Testis (tissue), 5 donors: ENCODE measurements at places on chromosomes 3 and 15. TPM values are rescaled to one million over a fixed set of nuclear protein-coding genes. Genes with fewer than 3 reads are reported as not detected.

GRCh38 chr3:36648241-36649034 is 115.9 kb downstream of the DCLK3 start:
- no peak for DNase-seq
- no peak overlapping the region for H3K4me3 ChIP-seq
- H3K36me3 ChIP-seq, result no peaks in the 10 kb centered on the region
- no peak overlapping the region for H3K27ac ChIP-seq
- H3K4me1 ChIP-seq, result no peaks in the 10 kb centered on the region

DNA sequence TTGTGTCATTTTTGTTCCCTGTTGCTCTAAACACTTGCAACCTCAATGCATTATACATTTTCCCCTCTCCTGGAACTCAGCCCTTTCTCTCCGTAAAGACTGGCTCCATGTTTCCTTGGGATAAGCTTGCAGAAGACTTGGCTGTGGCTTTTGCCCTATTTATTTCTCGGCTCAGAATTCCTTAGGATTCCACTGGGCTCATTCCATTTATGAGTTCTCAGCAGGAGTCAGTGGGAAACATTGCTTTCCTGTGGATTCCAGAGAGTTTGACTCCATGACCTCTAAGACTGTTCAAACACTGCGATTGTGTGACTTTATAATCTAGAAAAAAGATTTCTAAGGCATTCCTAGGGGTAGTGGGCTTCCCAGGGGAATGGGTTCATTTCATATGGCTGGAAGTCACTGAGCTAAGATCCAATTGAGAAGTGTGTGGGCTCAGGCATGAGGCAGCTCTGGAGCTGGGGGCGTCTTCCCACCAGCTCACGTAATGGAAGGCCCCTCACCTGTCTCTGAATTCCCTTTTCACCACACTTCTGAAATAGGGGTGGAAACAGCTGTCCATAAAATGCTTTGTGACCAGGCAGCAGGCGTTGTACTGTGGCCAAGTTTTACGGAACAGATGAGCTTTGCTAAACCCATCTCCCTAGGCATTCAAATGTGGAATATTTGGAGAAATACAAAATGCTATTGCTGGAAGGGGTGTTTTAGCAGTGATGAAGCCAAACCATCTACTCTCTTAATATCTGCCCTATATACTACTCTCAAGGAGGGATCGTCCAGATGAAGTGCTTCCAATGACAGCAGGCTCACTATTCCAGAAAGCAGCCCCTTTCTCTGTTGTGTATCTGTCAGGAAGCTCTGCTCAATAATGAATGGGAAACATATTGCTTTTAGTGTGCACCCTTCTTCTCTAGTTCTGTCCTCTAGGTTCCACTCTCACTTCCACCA is 91.8 kb upstream of the BCL6 start:
- H3K36me3 ChIP-seq, result no peaks in the 10 kb centered on the region
- no peaks in the 10 kb centered on the region for H3K4me1 ChIP-seq
- H3K27ac ChIP-seq, result no peak overlapping the region
- H3K4me3 ChIP-seq, result no peak overlapping the region
- no peak for DNase-seq

GRCh38 chr3:159766563-159767185 is 222.0 kb upstream of the IL12A start:
- H3K27ac ChIP-seq, result no peak overlapping the region
- no peaks in the 10 kb centered on the region for H3K36me3 ChIP-seq
- H3K27me3 ChIP-seq, result no peaks in the 10 kb centered on the region
- H3K4me1 ChIP-seq, result peaks cover 3% of the 10 kb centered on the region

GRCh38 chr3:72535772-72536171 is 312.5 kb downstream of the SHQ1 start:
- H3K36me3 ChIP-seq, result no peaks in the 10 kb centered on the region
- no peaks in the 10 kb centered on the region for H3K27me3 ChIP-seq
- no peak overlapping the region for H3K4me3 ChIP-seq
- no peak for DNase-seq
- H3K27ac ChIP-seq, result no peak overlapping the region
- H3K4me1 ChIP-seq, result no peaks in the 10 kb centered on the region

DNA sequence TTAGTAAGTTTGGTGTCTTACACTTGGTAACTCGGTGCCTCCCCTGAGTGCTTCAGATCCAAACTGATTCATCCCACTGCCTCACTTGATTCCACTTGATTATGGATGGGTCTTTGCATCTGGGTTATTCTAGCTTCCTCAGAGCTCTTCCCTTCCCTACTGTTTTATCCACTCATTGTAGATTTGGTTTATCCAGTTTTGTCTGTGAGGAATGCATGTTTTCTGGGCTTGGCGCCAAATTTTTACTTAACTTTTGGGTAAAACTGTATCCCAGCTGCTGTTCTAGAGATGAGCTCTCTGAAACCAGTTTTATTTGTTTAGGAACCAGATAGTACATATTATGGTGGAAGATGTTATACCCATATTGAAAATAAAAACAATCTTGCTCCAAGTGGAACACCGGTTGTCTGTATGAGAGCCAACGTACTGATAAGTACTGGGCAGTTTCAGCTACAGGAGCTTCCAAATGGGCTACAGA is 20.9 kb downstream of the RAD54L2 start:
- H3K27me3 ChIP-seq, result no peaks in the 10 kb centered on the region
- H3K4me1 ChIP-seq, result peaks cover 5% of the 10 kb centered on the region
- no peak overlapping the region for H3K27ac ChIP-seq
- no peaks in the 10 kb centered on the region for H3K36me3 ChIP-seq
- H3K4me3 ChIP-seq, result no peak overlapping the region
- DNase-seq, result peak; percentile 65

GRCh38 chr3:60090548-60090947 is 1040.7 kb upstream of the CFAP20DC start:
- no peak overlapping the region for H3K27ac ChIP-seq
- no peaks in the 10 kb centered on the region for H3K36me3 ChIP-seq
- H3K27me3 ChIP-seq, result no peaks in the 10 kb centered on the region

GRCh38 chr3:11212299-11212608 is 58.0 kb downstream of the HRH1 start:
- H3K27ac ChIP-seq, result no peak overlapping the region
- no peak for DNase-seq
- H3K4me3 ChIP-seq, result no peak overlapping the region
- no peaks in the 10 kb centered on the region for H3K36me3 ChIP-seq
- H3K27me3 ChIP-seq, result no peaks in the 10 kb centered on the region

GRCh38 chr3:179321668-179322285 is 1.1 kb upstream of the ZNF639 start:
- H3K36me3 ChIP-seq, result no peaks in the 10 kb centered on the region
- H3K4me3 ChIP-seq, result peak overlapping the region; percentile 91
- peaks cover 7% of the 10 kb centered on the region for H3K4me1 ChIP-seq
- peak overlapping the region; percentile 96 for H3K27ac ChIP-seq

GRCh38 chr3:192935441-192935840 is 17.8 kb upstream of the MB21D2 start:
- DNase-seq, result no peak
- H3K4me3 ChIP-seq, result no peak overlapping the region
- no peaks in the 10 kb centered on the region for H3K4me1 ChIP-seq

GRCh38 chr3:184745526-184745925 is 33.7 kb upstream of the MAGEF1 start:
- no peaks in the 10 kb centered on the region for H3K27me3 ChIP-seq
- H3K27ac ChIP-seq, result no peak overlapping the region

DNA sequence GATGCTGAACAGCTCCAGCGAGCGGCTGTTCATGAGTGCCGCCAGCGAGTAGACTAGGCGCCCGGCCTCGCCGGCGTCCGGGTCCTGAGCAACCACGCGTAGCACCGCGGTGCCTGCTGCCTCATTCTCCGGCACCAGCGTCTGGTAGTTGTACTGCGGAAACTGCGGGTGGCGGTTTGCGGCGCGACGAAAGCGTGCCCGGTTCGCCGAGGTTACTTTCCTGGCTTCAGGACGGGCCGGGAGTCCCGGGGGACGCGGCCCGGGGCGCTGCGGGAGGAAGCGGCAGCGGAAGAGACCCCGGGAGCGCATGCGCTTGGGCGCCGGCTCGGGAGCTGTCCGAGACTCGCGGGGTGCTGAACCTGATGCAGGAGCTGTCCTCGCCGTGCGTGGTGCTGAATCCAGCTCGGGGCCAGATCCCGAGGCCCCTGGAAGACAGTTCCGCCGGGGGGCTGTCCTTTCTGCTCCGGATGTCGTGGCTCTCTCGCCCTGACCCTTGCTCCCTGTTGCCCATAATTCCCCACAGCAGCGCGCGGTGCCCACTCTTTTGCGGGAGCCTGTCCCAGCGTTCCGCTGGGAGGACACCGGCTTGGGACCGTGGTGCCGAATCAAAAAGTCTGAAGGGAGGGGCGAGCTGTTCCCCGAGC is 1.1 kb downstream of the CELSR3 start:
- H3K27me3 ChIP-seq, result no peaks in the 10 kb centered on the region
- peak; percentile 78 for DNase-seq
- peaks cover 11% of the 10 kb centered on the region for H3K4me1 ChIP-seq

- no peak overlapping the region for H3K4me3 ChIP-seq
- DNase-seq, result no peak
Measured at GRCh38 chr15:49675041-49675440, 54.2 kb downstream of the DTWD1 start.

GRCh38 chr3:156763386-156763785 is 62.8 kb upstream of the LEKR1 start:
- H3K4me1 ChIP-seq, result no peaks in the 10 kb centered on the region
- H3K36me3 ChIP-seq, result no peaks in the 10 kb centered on the region
- H3K27ac ChIP-seq, result no peak overlapping the region
- H3K27me3 ChIP-seq, result no peaks in the 10 kb centered on the region
- H3K4me3 ChIP-seq, result no peak overlapping the region

GRCh38 chr15:79849789-79850188 is 47.0 kb downstream of the MTHFS start:
- H3K27me3 ChIP-seq, result no peaks in the 10 kb centered on the region
- H3K4me1 ChIP-seq, result peaks cover 4% of the 10 kb centered on the region
- H3K4me3 ChIP-seq, result no peak overlapping the region
- peak; percentile 69 for DNase-seq

DNA sequence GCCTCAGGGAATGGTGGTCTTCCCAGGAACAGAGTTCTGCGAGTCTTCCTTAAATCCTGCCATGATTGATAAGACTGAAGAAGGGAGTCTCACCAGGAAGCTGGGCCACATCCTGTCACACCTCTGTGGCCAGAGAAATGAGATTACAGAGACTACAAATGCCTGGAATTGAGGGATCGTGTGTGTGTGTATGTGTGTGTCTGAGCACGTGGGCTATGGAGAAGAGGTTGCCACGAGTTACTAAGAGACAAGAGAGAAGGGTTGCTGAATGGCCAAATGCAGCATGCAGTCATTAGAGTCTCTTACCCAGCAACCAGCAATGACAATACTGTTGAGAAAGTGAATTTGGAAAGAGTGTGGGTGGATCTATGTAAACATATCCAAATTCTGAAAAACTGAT is 443.1 kb downstream of the MFSD1 start:
- H3K27ac ChIP-seq, result no peak overlapping the region
- DNase-seq, result no peak
- no peaks in the 10 kb centered on the region for H3K27me3 ChIP-seq
- no peaks in the 10 kb centered on the region for H3K4me1 ChIP-seq

- H3K36me3 ChIP-seq, result no peaks in the 10 kb centered on the region
- no peaks in the 10 kb centered on the region for H3K4me1 ChIP-seq
- H3K27me3 ChIP-seq, result no peaks in the 10 kb centered on the region
Measured at GRCh38 chr15:91348752-91349500, 248.9 kb downstream of the SV2B start.

DNA sequence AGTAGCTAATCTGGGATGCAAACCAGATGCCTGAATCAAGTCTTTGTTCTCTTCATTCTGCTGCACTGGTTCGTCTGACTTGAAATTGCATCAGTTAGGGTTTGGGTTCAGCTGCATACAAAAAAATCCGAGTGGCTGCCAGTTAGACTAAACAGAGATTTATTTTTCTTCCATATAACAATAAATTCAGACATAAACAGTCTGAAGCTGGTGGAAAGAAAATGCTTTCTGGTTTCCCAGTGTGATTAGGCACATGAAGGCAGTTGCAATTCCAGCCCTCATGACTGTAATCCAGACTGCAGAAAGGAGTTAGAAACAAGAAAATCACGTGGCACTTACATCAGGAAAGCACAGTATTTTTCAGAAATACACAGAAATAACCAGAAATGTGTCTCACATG is 930.7 kb downstream of the MCTP2 start:
- H3K27me3 ChIP-seq, result no peaks in the 10 kb centered on the region
- no peak for DNase-seq
- no peaks in the 10 kb centered on the region for H3K36me3 ChIP-seq

DNA sequence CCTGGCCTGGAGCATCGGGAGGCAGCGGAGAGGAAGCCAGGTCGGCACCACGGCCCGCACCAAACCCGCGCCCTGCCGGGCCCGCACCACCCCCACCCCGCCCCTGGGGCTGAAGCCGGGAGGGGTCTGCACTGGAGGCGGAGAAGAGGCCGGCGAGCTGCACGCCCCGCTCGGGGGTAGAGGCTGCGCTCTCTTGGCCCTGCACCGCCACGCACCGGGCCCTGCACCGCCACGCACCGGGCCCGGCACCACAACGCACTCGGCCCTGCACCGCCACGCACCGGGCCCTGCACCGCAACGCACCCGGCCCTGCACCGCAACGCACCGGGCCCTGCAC is 41.4 kb downstream of the MUC20 start:
- no peak for DNase-seq
- no peaks in the 10 kb centered on the region for H3K36me3 ChIP-seq
- H3K4me1 ChIP-seq, result peaks cover 10% of the 10 kb centered on the region
- H3K27ac ChIP-seq, result no peak overlapping the region
- no peaks in the 10 kb centered on the region for H3K27me3 ChIP-seq

GRCh38 chr3:72181251-72181650 is 396.3 kb upstream of the PROK2 start:
- H3K27me3 ChIP-seq, result no peaks in the 10 kb centered on the region
- no peak overlapping the region for H3K4me3 ChIP-seq
- H3K36me3 ChIP-seq, result no peaks in the 10 kb centered on the region
- no peak for DNase-seq
- H3K27ac ChIP-seq, result no peak overlapping the region

- DNase-seq, result no peak
- H3K36me3 ChIP-seq, result no peaks in the 10 kb centered on the region
- no peaks in the 10 kb centered on the region for H3K4me1 ChIP-seq
- H3K4me3 ChIP-seq, result no peak overlapping the region
- no peaks in the 10 kb centered on the region for H3K27me3 ChIP-seq
- H3K27ac ChIP-seq, result no peak overlapping the region
Measured at GRCh38 chr15:79673416-79674123, 223.2 kb downstream of the MTHFS start.

GRCh38 chr15:55861115-55861514 is 118.2 kb upstream of the PRTG start:
- no peaks in the 10 kb centered on the region for H3K27me3 ChIP-seq
- H3K4me1 ChIP-seq, result no peaks in the 10 kb centered on the region
- H3K27ac ChIP-seq, result no peak overlapping the region
- H3K36me3 ChIP-seq, result no peaks in the 10 kb centered on the region
- no peak for DNase-seq

XCR1 gene
- 0.06 TPM for total RNA-seq

CCRL2 gene
- 0.87 TPM for total RNA-seq

GOLGA6L7 gene
- total RNA-seq, result 4.3 TPM

EEF1AKMT4 gene
- total RNA-seq, result 15.0 TPM

CAMK2N2 gene
- 0.24 TPM for total RNA-seq

SCAP gene
- 276 TPM for total RNA-seq

NAALADL2 gene
- total RNA-seq, result 15.6 TPM
